Cardiac muscle cell (in vitro differentiated cells and primary cell): ENCODE measurements at places on chromosomes 7 and 10.

DNA sequence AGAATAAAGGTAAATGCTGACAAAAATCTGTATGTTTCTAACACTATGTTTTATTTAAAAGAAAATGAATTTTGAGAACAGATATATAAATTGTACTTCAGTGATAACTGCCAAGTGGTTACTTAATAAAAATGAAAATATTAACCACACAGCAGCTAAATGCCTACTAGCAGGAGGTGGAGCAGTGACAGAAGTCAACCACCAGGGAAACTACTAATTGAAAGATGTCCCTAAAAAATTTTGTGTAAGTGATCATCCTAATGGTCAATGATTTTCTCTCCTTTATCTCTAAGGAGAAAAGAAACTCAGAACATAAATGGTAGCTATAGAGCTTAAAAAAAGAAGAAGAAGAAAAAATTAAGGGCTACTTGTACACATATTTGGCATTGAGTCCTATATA is 22.9 kb downstream of the WNT16 start:
- DNase-seq, result no peak

DNA sequence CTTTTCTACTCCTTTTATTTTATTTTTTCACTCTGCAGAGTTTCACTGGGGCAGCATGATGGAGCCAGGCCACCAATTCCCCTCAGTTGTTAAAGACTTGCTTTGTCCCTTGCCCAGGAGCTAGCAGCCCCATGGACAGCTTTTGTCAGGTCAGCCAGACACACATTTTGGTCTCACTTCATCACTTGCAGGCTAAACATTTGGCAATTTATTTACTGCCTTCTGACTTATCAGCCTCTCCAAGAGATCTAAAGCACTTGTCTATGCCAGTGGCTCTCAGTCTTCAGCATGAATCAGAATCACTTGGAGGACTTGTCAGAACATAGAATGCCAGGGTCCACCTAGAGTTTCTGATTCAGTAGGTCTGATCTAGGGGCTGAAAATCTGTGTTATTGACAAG is 66.4 kb upstream of the GDF10 start:
- DNase-seq, result no peak

DNA sequence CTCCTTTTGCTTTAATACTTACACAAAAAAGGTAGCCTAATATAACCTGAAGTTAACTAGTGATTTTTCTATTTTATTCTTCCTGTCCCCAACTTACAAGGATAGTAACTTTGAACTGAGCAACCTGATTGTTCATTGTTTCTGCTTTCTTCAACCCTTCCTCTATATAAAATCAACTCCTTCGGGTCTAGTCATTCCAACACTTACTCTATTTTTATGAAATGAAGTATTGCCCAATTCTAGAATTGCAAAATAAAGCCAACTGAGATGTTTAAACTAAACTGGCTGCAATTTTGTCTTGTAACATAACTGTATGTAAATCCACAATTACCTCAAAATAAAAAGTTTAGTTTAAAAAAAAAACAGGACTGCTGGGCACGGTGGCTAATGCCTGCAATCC is 20.3 kb upstream of the DNA2 start:
- DNase-seq, result peak; percentile 61

- peak; percentile 67 for DNase-seq
Observed at GRCh38 chr10:91162495-91163268, 57.8 kb upstream of the PCGF5 start.

DNA sequence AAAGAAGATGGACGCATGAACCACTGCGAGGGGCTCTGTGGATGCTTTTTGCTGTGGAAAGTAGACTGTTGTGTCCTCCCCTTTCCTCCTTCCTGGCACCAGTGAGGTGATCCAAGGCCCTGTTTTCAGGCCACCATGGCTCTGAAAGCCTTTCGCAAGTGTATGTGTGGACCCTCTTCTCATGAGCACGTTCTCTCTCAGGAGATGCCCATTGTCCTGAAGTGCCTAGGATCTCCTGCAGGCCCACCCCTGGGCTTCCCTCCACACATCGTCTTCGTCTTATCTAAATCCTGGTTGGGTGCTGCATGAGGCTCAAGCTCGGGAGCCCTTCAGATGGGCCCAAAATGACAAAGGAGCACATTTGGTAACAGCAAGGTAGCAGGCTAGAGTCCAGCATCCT is 188.2 kb downstream of the PTPN20 start:
- DNase-seq, result no peak

- no peak for DNase-seq
Observed at GRCh38 chr7:52129278-52129677, 812.7 kb upstream of the COBL start.

GRCh38 chr7:130144312-130145171 is 60.7 kb downstream of the TMEM209 start:
- peak; percentile 87 for DNase-seq

GRCh38 chr10:121078672-121079102 is 227.5 kb downstream of the WDR11 start:
- DNase-seq, result no peak

DNA sequence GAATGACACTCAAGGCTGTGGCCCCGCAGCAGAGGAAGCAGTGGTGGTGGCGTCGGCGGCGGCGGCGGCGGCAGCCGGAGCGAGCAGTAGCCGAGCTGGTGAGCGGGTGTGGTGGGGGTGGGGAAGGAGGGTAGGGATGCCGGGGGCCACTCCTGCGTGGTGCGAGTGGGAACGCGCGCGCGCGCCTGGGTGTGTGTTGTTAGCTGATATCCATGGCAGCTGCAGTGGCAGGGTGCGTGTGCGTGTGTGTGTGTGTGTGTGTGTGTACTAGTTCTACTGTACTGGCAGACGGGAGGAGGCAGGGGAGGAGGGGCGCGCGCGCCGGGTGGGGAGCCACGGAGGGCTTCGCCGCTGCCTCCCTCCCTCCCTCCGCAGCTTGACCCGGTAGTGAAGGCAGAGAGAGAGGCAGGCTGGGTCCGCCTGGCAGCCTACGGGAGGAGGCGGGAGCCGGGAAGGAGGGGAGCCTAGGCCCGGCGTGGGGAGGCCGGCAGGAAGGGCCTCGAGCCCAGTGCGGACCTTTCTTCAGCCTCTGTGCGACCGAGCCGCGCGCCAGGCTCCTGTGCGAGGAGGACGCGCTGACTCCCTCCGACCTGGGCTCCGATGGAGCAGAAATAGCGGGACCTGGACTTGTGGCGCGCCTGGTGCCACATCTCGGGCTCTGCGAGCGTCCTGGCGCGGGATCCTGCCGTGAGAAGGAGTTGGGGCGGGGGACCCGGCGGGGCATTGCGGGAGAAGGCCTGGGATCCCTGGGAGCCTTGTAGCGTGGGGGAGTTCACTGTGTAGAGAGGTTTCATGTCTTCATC is at the start of gene MAGI2:
Gene MAGI2, minus strand, starts transcription at position 110 of the 803 bp plus-strand sequence. CDS start 347 bp downstream, outside the sequence.
- DNase-seq, result peak; percentile 95
